ENCODE measurements at places on chromosomes 16 and 17.
A peak's percentile ranks its signal among the peaks of the same experiment; 100 is the strongest.

DNA sequence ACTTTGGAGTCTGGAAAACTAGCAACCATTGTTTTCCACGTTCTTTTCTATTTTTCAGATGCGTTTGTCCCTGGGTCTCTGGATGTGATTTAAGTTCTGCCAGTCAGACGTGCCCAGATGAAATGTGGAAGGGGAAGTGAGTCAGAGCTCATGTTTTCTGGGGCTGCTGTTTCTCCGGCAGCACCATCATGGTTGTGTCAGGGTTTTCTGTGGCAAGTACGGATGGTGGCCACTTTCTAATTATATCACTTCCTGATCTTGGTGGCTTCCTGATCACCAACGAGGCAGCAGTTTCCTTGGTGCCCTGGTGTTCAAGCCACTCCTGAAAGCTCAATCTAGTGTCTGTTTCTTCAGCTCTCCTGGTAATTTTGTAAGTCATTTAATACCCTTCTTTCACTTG lies 31.4 kb upstream of the PMFBP1 start:
- peak; percentile 40 for DNase-seq

- peak; percentile 67 for DNase-seq
Observed at GRCh38 chr17:64074704-64075426, 54.4 kb upstream of the ICAM2 start.

GRCh38 chr17:16919663-16920627 lies 52.0 kb downstream of the TNFRSF13B start:
- DNase-seq, result no peak

- no peak for DNase-seq
Observed at GRCh38 chr16:60166-60565, 6.5 kb downstream of the SNRNP25 start.

DNA sequence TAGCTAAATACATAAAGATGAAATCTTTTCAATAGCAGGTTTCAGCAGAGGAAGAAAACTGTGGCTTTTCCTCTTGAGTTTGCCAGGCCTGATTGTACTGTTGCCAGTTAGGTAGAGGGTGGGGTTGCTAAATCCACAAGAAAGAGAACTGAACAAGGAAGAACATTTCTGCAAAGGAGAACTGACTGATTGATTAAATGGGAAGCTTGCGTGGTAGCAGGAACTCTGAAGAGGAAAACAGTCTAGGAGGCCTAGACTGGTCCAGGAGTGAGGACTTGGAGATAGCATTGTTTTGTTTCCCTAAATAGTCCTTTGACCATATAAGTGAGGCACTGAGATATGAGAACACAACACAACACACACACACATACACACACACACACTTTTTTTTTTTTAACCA lies 18.8 kb downstream of the LRRC36 start:
- no peak for DNase-seq

DNA sequence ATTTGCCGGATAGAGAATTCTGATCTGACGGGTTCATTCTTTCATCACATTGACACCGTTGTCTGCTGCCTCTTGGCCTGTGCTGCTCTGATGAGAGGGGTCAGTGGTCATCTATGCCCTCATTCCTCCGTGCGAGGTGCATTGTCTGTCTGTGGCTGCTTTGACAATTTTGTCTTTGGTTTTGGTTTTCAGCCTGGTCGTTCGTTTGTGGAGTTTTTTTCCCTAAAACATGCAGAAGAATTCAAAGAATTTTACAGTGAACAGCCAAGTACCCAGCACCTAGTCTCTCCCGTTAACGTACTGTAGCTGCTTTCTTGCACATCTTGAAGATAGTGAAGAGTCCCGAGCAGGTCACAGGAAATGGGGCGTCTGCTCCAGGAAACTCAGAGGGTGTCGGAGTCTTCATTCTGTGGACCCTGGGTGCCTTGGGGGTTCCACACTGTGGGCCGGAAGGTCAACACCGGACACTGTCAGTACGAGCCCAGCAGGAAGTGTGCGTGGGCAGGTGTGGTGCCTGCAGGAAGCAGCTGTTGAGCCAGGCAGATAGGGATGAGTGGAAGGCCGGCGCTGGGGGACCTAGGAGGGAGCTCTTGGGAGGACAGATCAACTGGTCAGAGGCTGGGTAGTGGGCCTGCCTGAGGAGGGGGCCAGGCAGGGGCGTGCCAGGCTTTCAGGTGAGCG lies 28.2 kb downstream of the CRAMP1 start:
- no peak for DNase-seq

DNA sequence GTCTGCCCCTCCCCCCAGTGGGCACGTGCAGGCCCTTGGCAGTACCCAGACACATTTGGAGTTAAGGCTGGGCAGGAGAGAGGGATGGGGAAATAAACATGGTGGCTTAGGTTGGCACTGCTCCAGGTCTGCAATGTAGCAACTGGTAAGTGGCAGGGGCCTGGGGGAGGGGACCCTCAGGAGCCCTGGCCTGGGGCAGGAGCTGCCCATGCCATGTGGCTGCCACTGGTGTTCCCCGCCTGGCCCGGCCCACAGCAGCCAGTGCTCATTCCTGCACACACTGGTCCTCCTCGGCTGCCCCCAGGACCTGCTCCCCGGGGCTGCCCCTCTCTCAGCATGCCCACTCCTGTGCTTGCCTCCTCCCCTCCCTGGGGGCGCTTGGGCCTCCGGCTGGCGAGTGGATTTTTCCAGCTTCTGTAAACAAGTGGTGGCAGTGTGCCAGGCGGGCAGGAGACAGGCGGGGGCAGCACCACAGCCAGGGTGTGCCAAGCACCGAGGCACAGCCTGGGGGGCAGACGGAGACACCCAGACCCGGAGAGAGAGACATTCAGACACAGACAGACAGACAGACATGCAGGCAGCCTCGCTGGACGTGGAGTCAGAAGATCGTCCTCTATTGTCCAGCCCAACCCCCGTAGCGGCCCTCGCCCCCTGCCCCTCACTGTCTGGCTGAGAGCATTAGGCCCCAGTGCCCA lies 9.4 kb downstream of the THRA start:
- DNase-seq, result peak; percentile 26

- peak; percentile 2 for DNase-seq
Observed at GRCh38 chr16:17101646-17102045, 369.1 kb downstream of the XYLT1 start.

- no peak for DNase-seq
Observed at GRCh38 chr16:12586701-12587100, 217.0 kb downstream of the CPPED1 start.

DNA sequence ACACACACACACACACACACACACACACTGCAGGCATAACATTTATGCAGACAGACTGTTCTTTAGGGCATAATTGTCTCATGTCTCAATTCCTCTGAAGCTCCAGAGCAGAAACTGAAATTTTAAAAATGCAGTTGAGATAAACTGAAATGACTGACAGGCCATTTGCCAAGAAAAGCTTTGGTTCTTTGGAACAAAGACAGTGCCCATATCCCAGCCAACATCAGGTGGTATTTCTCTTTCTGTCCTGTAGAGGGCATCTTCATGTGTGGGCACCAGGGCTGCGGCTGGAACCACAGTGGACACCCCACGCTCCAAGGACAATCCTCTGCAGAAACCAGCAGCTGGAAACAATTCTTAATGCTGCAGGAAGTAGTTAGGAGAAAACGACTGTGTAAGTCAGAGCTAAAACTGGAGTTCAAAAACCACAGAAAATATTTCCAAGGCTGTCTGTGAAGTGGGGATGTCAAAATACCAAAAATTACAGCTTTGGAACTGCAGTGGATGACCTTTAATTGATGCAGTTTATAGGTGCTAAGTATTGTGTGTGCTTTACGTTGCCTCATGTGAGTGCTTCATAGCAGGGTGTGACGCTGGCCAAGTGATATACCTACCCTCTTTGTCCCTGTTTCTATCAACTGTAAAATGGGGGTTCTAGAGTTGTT lies 10.6 kb upstream of the MEFV start:
- DNase-seq, result peak; percentile 62

DNA sequence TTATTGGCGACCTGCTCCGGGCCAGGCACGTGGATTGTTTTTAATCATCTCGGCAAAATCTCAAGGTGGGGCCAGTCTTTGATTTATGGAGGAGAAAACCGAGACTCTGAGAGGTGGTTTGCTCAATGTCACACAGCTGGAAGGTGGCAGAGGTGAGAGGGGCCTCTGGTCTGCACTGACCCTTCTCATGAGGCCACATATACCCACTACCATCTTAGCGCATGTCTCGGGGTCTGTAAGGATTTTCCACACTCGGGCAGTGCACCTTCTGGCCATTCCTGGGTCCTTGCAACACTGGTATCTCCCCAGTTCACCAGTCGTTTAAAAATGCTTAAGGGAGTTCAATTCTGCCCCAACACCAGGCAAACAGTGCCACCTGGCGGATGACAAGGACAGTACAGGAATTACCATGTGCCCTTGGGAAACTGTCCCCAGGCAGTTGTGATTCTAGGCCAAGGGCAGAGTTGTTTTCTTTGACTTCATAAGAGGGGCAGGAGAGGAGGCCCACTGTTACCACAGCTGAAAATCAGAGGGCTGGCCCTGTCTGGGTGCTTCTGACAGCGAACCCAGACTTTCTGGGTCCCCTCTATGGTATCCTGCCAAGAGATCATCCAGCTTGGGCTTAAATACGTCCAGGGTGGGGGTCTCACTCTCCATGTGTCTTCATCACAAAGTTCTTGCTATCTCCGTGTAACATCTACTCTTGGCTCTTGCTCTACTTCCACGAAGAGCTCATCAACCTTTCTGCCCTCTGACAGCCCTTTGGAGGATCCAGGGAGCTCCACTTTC lies 39.4 kb upstream of the RAI1 start:
- DNase-seq, result peak; percentile 87

Measured in cardiac fibroblast (primary cell).